ENCODE measurements at places on chromosomes 1 and 21. TPM values are rescaled to one million over a fixed set of nuclear protein-coding genes. Genes with fewer than 3 reads are reported as not detected.

Gene TCHHL1
- polyA plus RNA-seq: not detected

Gene GPR89A
- 24.3 TPM for polyA plus RNA-seq

Gene CRP
- polyA plus RNA-seq: not detected

Gene RNASEL
- 0.87 TPM for polyA plus RNA-seq

Gene S100A10
- 58.9 TPM for polyA plus RNA-seq

Gene GPR25
- not detected for polyA plus RNA-seq

Gene TMCC2
- polyA plus RNA-seq: 9.0 TPM

Gene ALX3
- not detected for polyA plus RNA-seq

Gene HFM1
- polyA plus RNA-seq: 6.0 TPM

Gene TAS1R3
- 0.32 TPM for polyA plus RNA-seq

Gene KRTAP13-2
- not detected for polyA plus RNA-seq

Gene FCGR1A
- 0.64 TPM for polyA plus RNA-seq

Gene C1QC
- not detected for polyA plus RNA-seq

Gene PGD
- polyA plus RNA-seq: 201 TPM

Gene CD48
- polyA plus RNA-seq: 0.26 TPM

Gene TSACC
- polyA plus RNA-seq: 1.1 TPM

Gene CIART
- 20.6 TPM for polyA plus RNA-seq

Gene TAS1R1
- 0.17 TPM for polyA plus RNA-seq

Gene DCDC2B
- 0.64 TPM for polyA plus RNA-seq

Gene ALG14
- 8.2 TPM for polyA plus RNA-seq

Gene SHISAL2A
- not detected for polyA plus RNA-seq

Gene C1orf216
- 1.0 TPM for polyA plus RNA-seq

Gene FOXO6
- 18.6 TPM for polyA plus RNA-seq

Gene LCE1B
- not detected for polyA plus RNA-seq

Gene RGS2
- 32.3 TPM for polyA plus RNA-seq

Gene BCAN
- 0.39 TPM for polyA plus RNA-seq

Gene PLXNA2
- polyA plus RNA-seq: 35.6 TPM

Gene CATSPERE
- polyA plus RNA-seq: 0.27 TPM

Gene GJB4
- not detected for polyA plus RNA-seq

Gene FCRL4
- polyA plus RNA-seq: not detected

Gene HES4
- polyA plus RNA-seq: 45.7 TPM

Gene GJB3
- polyA plus RNA-seq: not detected

Gene OR2T11
- not detected for polyA plus RNA-seq

Gene CFAP126
- not detected for polyA plus RNA-seq

Gene USP48
- polyA plus RNA-seq: 52.4 TPM

Gene CCDC185
- not detected for polyA plus RNA-seq

Gene LCE1F
- polyA plus RNA-seq: not detected

Gene MX1
- polyA plus RNA-seq: 0.54 TPM

Gene CELA2B
- polyA plus RNA-seq: 0.26 TPM

Gene CMPK1
- 28.5 TPM for polyA plus RNA-seq

Gene RPE65
- not detected for polyA plus RNA-seq

Gene GREM2
- 17.2 TPM for polyA plus RNA-seq

Gene SPRR3
- polyA plus RNA-seq: not detected

Gene FAM3B
- polyA plus RNA-seq: not detected

Gene DCST1
- 0.57 TPM for polyA plus RNA-seq

Gene ERICH3
- polyA plus RNA-seq: not detected

Gene PATJ
- polyA plus RNA-seq: 17.8 TPM

Gene ERG
- 0.94 TPM for polyA plus RNA-seq

Gene MR1
- polyA plus RNA-seq: not detected

Gene SLAMF6
- not detected for polyA plus RNA-seq

Gene PLPPR5
- 0.22 TPM for polyA plus RNA-seq

Gene UBL4B
- not detected for polyA plus RNA-seq

Gene C1orf174
- 17.6 TPM for polyA plus RNA-seq

Gene CLEC20A
- not detected for polyA plus RNA-seq

Gene RC3H1
- 8.9 TPM for polyA plus RNA-seq

Gene UMODL1
- not detected for polyA plus RNA-seq

Gene HTR6
- not detected for polyA plus RNA-seq

Gene ZZZ3
- 34.6 TPM for polyA plus RNA-seq

Data from cardiac muscle cell (in vitro differentiated cells and primary cell).